Non-pigmented ciliary epithelial cell (primary cell): ENCODE measurements at places on chromosomes 11 and 22.

GRCh38 chr11:46856605-46857343 lies 10.7 kb upstream of the CKAP5 start:
- no peak for DNase-seq

- DNase-seq: no peak
Measured at GRCh38 chr11:111836721-111837120, 34.7 kb downstream of the ALG9 start.

GRCh38 chr11:33534575-33534974 lies 166.1 kb downstream of the C11orf91 start:
- DNase-seq: no peak

DNA sequence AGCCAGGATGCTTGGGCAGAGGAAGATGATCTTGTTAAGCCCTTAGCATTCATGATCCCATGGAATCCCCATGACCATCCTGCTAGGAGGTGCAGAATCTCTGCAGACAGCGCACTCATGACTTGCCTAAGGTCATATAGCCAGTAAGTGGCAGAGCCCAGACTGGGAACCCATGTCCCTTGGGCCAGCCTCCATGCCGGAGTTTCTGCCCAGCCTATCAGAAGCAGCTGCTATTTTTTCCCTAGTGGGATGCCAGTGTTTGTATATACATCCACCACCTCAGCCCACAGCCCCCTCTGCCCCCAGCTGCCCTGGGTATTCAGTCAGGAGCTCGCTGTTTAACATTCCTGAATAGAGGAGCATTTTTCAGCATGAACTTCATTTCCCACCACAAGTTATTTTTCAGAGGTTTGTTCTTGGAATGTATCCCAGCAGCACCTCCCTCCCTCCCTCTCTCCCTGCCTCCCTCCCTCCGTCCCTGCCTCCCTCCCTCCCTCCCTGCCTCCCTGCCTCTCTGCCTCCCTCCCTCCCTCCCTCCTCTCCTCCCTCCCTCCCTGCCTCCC lies 34.4 kb upstream of the SUSD2 start:
- no peak for DNase-seq

DNA sequence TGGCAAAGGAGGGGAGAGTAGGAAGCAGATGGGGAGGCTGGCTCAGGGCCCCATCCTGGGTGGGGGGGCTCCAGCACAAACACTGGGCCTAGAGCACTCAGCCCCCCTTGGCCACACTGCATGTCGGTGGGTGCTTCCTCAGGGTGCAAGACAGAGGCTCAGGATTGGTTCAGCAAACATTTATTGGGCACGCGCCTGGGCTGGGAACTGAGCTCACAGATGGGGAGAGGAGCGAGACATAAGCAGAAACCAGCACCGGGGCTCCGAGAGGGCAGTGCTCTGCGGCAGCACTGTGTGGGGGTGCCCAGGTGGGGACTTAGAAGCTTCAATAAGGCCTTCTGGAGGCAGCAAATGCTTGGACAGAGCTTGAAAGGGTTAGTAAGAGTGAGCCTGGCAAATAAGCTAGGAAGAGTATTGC lies 12.1 kb upstream of the EHD1 start:
- no peak for DNase-seq

DNA sequence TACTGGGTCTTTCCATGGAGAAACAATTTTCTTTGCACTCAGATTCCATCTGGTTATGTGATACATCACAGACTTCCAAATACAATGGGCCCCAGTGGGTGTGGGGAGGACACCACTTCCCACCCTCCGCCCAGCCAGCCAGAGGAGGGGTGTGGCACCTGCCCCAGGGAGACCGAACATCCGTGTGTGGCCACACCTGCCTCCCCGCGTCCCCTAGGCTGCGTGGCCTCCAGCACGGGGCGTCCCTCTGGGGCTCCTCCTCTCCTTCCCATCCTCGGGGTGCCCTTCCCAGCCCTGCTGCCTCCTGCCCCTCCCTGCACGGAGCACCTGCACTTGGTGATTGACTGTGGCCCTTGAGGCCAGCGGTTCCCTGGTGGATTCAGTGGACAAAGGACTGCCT lies 49.1 kb downstream of the CERK start:
- DNase-seq: no peak

- no peak for DNase-seq
Measured at GRCh38 chr22:23800297-23801237, 13.8 kb downstream of the SMARCB1 start.

DNA sequence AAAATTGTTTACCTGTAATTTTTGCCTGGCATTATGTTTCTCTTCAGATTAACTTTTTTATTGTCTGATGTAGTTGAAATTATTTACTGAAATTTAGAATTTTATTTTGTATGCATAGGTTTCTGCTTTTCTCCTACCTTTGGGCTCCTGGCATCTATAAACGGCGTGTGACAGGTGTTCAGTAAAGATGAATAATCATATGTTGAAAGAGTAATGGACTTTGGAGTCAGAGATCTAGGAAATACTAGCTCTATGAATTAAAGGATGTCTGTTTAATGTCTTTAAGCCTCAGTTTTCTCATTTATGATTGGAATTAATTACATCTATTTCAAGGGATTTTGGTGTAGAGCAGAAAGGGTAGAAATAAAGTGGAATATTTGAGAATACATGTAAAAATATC lies 7.2 kb upstream of the ANGPTL5 start:
- DNase-seq: no peak

GRCh38 chr11:119754199-119754598 lies 25.2 kb upstream of the NECTIN1 start:
- no peak for DNase-seq

GRCh38 chr22:45629469-45630089 lies 42.1 kb upstream of the ATXN10 start:
- no peak for DNase-seq

DNA sequence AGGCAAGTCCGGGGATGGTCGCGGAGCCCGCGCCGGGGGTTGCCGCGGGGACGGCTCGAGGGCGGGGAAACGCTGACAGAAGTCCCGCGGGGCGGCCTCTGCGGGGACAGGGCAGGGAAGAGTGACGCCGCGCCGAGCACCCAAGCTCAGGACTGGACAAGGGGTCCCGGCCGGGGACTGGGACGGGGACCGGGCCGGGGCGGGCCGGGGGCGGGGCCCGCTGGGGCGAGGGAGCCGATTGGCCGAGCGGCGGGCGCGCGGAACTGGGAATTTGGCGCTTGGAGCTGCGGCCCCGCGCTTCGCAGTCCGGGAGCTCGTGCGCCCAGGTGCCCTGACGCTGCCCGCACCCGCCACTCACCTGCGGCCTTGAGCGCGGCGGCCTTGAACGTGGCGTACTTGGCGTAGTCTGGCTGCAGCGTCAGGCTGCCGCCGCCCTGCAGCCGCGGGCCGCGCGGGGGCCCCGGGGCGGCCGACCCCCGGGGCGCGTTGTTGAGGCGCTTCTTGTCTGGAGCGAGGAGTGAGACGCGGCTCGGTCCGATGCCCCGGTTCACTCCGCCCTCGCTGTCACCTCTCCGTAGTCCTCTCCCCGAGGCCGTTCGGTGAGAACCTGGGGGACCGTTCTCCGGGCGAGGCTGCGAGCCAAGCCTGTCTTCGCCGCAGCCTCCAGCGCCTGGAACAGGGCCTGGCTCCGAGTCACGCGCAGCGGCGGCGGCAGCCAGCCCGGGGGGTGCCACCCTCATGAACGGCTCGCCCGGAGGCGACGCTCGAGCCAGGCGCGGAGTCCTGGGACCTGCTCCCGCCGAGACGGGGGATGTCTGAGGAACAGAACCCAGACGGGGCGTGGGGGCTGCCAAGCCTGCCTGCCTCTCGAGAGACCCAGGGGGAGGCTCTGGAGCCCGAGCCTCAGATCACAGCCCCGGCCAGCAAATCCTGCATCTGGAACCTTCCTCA lies 4.5 kb downstream of the SHISA8 start:
- DNase-seq: no peak

- no peak for DNase-seq
Measured at GRCh38 chr11:61553373-61554171, 27.3 kb downstream of the SYT7 start.

DNA sequence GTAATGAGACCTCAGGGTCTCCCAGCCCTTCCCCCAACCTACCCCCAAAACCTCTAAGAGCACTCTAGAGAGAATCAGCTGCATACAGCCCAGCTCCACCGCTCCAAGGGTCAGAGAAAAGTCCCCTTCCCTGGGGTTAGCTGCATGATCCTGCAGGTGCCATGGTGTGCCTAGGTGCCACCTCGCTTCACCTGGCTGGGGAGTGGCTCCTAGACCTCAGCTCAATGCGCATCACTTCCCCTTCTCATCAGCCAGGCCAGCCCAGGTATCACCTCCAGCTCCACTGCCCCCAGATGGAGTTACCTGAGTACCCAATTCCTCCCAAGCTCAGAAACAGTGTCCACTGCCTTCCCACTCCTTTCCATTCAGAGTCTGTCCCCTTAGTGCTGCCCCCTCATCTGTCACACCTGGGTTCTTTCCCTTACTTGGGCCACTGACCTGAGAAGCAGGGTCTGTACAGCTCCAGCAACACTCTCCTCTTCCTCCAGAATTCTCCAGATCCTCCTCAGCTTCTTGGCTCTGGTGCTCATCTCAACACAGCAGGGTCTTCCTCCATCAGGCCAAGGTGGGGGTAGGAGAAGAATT lies 1.3 kb downstream of the STARD10 start:
- no peak for DNase-seq

DNA sequence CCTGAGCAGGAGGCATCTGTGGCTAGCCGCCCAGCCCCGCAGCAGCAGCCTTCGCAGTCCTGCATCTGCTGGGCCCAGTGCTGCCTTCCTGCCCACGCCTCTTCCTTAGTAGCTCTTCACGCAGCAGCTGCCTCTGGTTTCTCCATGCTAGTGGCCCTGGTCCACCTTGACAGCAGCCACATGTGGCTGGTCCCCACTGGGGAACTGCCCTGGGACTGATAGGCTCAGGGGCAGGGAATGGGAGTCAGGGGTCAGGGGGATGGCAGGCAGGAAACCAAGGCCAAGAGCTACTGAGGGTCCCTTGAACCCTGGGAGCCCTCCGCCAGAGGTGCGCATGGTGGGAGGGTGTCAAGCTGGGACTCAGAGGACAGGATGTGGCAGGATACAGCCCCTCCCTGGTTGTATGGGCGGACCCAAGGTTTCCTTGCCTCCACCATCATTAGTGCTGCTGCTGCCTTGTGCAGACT lies 99.4 kb upstream of the PITPNB start:
- DNase-seq: no peak

DNA sequence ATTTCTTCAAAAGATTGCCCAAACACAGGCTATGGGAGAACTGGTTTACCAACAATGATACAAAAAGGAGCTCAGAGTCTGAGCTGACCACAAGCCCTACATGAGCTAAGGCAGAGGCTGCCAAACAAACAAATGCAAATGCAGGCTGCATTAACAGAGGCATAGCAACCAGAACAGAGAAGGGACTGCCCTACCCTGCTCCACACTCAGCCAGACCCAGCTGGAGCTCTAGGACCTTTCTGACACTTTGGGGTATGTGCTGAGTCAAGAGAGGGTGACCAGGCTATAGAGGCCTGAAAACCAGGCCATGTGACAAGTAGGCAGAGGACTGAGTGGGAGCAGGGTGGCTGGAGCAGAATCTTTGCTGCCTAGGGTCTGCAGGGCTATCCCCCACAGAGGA lies 17.8 kb upstream of the P2RY2 start:
- no peak for DNase-seq

GRCh38 chr11:8641332-8641731 lies 41.1 kb downstream of the TRIM66 start:
- no peak for DNase-seq

GRCh38 chr11:14977101-14977880 lies 5.1 kb upstream of the CALCA start:
- no peak for DNase-seq

DNA sequence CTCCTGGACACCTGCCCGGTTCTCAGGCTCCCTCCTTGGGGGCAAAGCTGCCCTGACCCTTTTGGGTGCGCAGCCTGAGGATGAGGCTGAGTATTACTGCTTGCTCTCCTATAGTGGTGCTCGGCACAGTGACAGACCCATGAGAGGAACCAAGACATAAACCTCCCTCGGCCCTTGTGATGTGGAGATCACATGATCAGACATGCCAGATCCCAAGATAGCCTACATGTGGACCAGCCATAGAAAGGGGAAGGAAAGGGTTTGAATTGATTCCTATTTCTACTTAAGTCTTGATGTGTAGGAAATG lies 125.3 kb downstream of the VPREB1 start:
- no peak for DNase-seq

DNA sequence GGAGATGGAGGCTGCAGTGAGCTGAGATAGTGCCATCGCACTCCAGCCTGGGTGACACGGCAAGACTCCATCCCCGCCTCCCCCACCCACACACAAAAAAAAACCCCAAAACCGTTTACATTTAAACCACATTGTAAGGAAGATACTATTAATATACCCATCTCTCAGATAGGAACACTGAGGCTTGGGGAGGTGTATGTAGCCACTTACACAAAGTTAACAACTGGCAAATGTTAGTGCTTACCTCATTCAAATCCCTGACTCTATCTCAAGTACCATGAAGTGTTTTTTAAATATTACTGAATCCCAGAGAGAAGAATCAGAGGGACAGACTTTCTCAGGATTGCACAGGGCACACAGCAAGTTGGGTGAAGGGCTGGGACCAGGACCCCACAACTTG lies 164.5 kb downstream of the MIAT start:
- DNase-seq: no peak

- peak; percentile 14 for DNase-seq
Measured at GRCh38 chr11:69848201-69848600, 29.0 kb upstream of the FGF3 start.

GRCh38 chr22:49760630-49761571 lies 66.8 kb downstream of the BRD1 start:
- no peak for DNase-seq

DNA sequence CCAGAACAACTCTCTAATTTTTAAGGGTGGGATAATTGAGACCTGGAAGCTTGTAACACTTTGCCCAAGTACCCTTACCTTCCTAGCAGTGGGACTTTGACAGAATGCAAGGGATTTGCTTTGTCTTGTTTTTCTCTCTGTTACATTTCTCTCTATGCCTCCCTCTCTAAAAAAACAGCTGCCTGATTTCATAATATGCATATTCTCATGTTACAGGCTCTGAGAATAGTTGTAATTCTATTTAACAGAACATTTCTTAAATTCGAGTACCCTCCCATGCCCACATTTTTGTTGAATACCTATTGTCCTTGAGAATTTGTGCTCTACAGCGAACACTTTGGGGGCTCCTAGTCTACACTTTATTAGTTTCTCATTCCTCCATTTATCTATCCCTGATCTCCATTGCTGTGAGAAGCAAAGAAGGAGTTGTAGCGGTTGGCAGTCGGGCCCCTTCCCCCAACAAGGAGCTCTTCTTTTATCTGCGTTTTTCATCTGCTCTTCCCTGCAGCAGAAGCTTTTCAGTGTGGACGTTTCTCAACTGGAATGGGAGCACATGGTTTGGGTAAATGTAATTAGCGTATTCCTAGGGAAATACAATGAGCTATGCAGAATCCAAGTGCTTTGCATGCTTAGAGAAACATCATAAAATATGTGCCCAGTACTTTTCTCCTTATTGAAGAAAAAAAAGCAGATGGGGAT lies 117.7 kb upstream of the CCDC90B start:
- DNase-seq: no peak
